ENCODE measurements at places on chromosomes 3 and 15.

DNA sequence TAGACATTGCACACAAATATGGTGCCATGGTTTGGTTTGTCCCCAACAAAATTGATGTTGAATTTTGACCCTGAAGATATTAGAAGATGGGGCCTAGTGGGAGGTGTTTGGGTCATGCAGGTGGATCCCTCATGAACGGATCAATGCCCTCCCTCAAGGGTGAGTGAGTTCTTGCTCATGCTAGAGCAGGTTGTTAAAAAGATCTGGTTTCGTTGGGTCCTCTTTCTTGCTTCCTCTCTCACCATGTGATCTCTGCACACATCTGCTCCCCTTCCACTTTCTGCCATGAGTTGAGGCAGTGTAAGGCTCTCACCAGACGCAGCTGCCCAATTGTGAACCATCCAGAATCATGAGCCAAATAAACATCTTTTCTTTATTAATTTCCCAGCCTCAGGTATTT, 87.8 kb upstream of the MDFIC2 start:
- no peak for DNase-seq

- no peak for DNase-seq
These were observed 28.4 kb downstream of the PCSK6 start for GRCh38 chr15:101461097-101461496.

DNA sequence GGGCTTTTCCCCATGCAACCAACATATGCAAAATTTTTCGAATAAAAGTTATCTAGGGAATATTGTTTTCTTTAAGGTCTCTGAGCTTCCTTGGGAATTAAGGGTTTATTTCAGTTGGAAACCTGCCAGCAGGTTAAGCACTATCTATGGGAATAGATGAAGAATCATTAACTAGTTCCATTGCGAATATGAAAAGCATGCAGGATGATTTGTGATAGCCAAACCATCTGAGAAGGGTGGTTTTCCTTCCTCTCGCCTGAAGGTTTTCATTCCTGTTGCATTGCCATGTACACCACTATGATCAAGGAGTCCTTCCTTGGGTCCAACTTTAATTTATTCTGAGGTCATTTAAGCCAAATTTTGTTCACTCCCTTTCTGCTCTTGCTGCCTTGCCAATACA, 184.9 kb downstream of the NR2F2 start:
- DNase-seq = no peak

- no peak for DNase-seq
These were observed 322.8 kb downstream of the KCNH8 start for GRCh38 chr3:19471138-19471537.

- DNase-seq = peak; percentile 53
These were observed 1.2 kb downstream of the IGDCC4 start for GRCh38 chr15:65421360-65422215.

- DNase-seq = no peak
These were observed 81.5 kb downstream of the SLC25A26 start for GRCh38 chr3:66302288-66302687.

DNA sequence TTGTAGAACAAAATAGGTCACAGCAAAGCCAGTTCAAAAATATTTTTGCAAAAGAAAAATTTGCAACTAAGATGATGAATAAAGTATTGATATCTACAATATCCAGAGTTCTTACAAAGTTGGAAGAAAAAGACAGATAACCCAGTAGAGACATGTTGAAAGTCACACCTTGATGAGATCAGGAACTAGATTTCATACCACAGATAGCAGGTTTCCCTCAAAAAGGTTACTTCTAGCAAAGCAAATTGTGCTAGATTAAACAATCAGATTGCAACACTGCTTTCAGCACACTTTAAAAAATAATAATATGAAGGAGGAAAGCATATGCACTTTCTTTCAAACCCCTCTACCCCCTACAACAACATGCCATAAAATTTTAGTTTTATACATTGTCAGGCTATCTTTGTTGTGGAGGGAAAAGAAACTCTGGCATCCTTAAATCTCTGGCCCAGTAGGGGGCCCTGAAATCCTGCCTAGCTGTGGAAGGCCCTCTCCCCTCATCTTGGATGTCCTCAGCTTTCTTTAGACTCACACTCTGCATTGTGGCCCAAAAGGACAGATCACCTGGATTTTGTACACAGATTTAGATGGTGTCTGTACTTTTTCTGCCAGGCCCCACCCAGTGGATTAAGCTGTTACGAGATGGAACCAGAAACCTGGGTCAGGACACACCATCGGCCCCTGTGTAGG, 50.9 kb downstream of the CCR3 start:
- DNase-seq = no peak

GRCh38 chr3:170524073-170524472, 61.8 kb downstream of the SLC7A14 start:
- no peak for DNase-seq

GRCh38 chr3:194720048-194720447, 34.4 kb downstream of the FAM43A start:
- no peak for DNase-seq

DNA sequence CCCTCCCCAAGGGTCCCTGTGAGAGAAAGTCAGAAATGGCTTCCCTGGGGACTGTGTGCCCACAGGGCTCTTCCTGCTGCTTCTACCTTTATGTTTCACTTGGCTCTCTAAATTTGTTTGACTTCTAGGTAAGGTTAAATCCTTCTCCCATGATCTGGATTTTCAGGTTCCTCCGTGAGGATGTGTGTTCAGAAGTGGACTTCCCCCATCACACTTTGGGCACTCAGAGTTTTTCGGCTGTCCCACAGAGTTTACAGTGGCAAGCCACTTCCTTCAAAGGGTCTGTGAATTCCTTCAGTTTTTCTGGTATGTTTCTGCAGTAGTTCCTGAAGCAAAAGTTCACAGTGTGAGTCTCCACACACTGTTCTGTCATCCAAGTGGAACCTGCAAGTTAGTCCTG, 30.9 kb upstream of the RARB start:
- DNase-seq = no peak

- DNase-seq = no peak
These were observed 31.0 kb upstream of the ADAMTS17 start for GRCh38 chr15:100372739-100373119.

GRCh38 chr3:171346019-171346418, 114.2 kb downstream of the TNIK start:
- DNase-seq = no peak

DNA sequence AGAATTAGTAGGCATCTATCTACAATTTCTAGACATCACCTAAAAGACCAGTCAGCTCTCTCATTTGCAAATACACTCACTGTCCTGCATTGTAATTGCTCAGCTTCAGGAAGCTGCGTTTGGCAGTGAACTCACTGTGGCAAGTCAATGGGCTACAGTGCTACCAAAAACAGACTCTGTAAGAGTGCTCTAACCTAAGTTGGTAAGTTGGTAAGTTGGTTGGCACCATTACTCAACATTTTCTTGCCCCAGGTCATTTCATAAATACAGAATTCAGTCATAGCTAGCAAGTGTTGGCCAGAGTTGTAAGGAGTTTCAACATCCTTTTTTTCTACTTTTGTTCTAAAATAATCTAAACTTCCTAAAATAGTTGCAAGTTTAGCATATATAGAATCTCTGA, 466.3 kb downstream of the NAALADL2 start:
- no peak for DNase-seq

GRCh38 chr15:58298879-58299850, 132.6 kb upstream of the LIPC start:
- no peak for DNase-seq

DNA sequence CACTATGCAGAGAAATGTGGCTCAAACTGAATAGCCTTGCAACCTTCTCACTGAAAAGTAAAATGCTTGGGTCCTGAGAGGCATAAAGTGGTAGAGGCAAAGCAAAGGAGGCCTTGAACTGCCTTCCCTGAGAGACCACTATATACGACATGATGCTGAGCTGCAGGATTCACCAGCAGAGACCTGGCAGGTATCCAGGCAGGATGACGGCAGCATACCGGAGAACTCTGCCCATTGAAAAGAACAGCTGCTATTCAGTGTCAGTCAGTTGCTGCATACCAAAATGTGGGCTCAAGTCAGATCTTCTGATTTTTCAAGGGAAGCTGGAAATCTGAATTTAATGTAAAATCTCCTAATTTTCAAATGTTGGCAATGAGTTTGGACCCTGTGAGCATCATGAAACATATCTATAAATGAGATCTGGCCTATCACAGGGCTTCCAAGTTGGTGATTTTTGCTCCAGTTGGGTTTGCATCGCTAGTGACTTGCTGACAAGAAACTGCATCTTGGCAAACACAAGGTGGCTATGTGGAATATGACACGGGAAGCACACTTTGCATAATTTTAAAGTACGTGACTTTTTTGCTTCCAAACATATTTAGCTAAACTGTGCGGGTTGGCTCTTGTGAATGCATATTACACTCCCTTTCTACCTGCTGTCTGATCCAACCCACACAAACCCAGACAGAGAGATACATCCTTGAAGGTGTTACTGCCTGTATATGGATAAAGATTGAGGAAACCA, 529.0 kb downstream of the AGBL1 start:
- peak; percentile 16 for DNase-seq

GRCh38 chr3:115974940-115975339, 351.6 kb downstream of the GAP43 start:
- no peak for DNase-seq

DNA sequence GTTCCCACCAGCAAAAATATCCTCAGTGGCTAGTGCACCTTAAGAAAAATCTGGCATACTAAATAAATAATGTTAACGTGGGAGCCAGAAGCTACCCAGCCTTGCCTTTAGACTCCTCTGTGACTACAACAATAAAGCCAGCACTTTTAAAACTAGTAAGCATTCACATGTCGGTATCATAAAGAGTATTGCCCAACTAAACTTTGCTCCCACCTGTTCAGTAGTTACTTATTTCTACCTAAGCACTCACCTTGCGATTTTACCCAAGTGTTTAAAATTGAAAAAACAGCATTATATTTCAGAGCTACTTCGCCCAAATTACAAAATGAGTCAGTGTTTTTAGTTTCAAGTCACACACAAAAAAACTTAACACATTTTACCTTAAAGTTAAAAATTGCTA, 12.8 kb downstream of the ALDH1L1 start:
- DNase-seq = no peak

DNA sequence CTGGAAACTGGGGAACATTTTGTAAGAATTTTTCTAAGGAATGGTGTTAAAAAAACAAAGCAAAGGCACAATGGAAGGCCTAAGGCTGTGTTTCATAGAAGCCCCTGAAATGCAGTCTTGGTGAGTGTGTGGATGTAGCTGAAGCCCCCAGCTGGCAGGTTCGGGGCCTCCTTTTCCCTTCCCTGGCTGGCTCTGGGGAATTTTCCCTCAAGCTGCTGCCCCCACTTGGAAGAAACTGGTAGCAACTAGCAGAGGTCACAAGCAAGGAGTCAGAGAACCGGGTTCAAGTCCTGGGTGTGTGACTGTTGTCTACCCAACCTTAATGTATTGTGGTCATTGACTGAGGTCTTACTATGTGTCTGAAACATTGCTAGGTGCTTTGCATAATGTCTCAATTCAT, 85.3 kb upstream of the MYZAP start:
- no peak for DNase-seq

DNA sequence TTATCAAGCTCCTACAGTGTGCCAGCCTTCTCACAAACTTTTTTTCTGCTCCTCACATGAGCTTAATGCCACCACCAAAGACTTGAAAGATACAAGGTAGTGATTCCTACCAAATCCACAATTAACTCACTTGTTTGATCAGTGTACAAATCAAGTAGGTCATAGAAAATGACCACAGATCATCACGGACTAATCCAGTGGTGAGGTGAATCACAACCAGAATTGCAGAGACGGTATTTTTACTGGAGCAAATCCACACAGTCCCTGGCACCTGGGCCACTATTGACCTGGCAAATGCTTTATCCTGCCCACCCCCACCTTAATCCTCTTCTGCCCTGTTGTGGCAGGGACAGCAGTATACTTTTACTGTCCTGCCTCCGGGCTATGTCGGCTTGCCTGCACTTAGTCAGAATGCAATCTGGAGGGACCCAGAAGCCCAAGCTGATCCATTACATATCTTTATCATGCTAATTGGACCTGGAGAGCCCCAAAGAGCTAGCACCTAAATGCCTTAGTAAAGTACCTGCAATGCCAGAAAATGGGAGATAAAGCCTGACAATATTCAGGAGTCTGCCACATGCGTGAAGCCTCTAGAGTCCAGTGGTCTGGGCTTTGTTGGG, 83.9 kb upstream of the CDV3 start:
- no peak for DNase-seq

- DNase-seq = no peak
These were observed 4.0 kb upstream of the WDR49 start for GRCh38 chr3:167657684-167658225.

GRCh38 chr15:89340573-89340972, 5.9 kb upstream of the POLG start:
- DNase-seq = no peak

DNA sequence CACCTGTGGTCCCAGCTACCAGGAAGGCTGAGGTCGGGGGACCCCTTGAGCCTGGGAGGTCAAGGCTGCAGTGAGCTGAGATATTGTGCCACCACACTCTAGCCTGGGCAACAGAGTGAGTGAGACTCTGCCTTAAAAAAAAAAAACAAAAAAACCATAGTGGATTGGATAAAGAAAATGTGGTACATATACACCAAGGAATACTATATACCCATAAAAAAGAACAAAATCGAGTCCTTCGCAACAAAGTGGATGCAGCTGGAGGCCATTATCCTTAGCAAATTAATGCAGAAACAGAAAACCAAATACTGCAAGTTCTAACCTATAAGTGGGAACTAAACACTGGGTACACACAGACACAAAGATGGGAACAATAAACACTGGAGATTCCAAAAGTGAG, 20.6 kb upstream of the ARF4 start:
- no peak for DNase-seq

Data from left ventricle myocardium inferior (tissue), 1 donor.